ENCODE measurements at places on chromosomes 4 and X.

DNA sequence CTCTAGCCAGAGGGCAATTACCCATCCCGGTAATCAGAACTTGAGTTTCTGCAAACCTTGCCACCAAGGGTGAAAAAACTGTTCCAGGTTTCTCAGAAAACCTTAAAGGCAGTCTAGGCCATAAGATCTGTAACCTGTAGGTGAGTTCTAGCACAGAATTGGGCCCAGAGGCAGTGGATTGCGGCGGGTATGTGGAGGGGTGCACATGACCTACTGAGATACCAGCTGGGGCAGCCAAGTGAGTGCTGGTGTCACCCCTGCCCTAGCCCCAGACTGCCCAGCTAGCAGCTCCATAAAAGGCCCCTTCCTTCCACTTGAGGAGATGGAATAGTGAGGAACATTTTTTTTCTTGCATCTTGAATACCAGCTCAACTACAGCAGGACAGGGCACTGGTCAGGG, 176.7 kb downstream of the SMARCA1 start:
- DNase-seq: no peak
- H3K27me3 ChIP-seq: no peaks in the 10 kb centered on the region
- H3K4me1 ChIP-seq: no peaks in the 10 kb centered on the region
- H3K36me3 ChIP-seq: no peaks in the 10 kb centered on the region

GRCh38 chr4:754221-755120, 48.8 kb downstream of the PCGF3 start:
- no peak for DNase-seq
- H3K27ac ChIP-seq: no peak overlapping the region
- peaks cover 1% of the 10 kb centered on the region for H3K36me3 ChIP-seq
- H3K4me1 ChIP-seq: no peaks in the 10 kb centered on the region
- no peaks in the 10 kb centered on the region for H3K27me3 ChIP-seq

- H3K4me1 ChIP-seq: no peaks in the 10 kb centered on the region
- no peak overlapping the region for H3K27ac ChIP-seq
- DNase-seq: no peak
- H3K4me3 ChIP-seq: no peak overlapping the region
- no peaks in the 10 kb centered on the region for H3K27me3 ChIP-seq
Observed at GRCh38 chr4:61397174-61397573, 197.0 kb downstream of the ADGRL3 start.

DNA sequence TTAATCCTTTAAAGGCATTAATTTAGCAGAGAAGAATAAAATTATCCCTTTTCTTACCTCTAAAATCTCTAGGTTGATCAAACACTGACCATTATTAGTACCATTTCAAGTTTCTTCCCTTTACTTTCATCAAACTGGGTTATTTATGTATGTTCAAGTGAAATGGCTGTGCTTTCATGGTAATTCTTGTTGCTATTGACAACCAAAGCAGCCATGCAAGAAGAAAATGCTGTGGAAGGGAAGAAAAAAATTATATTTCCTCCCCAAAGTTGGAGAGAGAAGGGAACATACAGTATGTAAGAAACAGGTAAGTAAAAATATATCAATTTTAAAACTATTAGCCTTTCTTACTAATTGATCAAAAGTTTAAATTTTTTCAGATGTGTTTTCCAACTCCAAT, 16.2 kb downstream of the NPNT start:
- no peaks in the 10 kb centered on the region for H3K36me3 ChIP-seq
- DNase-seq: no peak
- no peaks in the 10 kb centered on the region for H3K27me3 ChIP-seq
- no peak overlapping the region for H3K27ac ChIP-seq

DNA sequence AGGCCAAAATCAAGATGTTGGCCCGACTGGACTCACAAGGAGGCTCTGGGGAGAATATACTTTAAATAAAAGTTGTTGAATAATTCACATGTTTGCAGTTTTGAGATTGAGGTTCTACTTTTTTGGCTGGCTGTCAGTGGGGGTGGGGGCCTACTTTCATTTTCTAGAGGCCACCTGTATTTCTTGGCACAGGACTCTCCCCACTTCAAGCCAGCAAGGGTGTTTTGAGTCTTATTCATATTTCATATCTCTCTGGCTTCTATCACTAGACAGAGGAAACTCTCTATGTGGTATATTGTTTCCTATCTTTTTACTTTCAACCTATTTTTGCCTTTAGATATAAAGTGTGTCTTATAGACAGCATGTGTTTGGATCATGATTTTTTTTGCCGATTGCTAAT, 266.4 kb downstream of the PRR32 start:
- no peak overlapping the region for H3K27ac ChIP-seq
- H3K4me1 ChIP-seq: no peaks in the 10 kb centered on the region
- no peaks in the 10 kb centered on the region for H3K27me3 ChIP-seq
- no peak overlapping the region for H3K4me3 ChIP-seq
- no peaks in the 10 kb centered on the region for H3K36me3 ChIP-seq

DNA sequence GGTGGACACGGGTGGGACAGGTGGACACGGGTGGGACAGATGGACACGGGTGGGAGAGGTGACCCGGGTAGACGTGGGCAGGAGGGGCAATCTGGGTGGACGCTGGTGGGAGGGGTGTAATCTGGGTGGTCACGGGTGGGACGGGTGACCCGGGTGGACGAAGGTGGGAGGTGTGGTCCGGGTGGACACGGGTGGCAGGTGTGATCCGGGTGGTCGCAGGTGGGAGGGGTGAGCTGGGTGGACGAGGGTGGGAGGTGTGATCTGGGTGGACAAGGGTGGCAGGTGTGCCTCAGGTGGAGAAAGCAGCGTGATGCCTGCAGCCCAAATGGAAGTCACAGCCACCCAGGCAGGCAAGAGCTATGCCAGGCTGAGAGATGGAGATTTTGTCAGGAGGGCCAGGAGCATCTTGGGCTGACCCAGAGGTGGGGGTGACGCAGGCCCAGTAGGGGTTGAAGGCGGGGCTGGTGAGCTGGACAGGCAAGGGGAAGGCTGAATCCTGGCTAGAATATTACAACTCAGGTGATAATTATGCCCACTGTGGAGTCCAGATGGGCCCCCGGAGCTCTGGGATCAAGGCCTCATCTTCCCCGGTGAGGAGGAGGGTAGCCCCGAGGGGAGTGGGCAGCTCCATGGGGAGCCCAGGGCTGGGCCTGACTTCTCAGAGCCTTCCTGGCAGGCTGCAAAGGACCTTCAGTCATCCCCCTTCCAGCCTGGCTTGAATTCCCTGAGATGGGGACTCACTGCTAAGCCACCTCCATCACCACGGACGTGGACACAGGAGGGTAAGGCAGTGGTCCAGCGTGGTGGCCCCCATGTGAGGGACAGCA, 100.0 kb downstream of the ADRA2C start:
- peaks cover 7% of the 10 kb centered on the region for H3K4me1 ChIP-seq
- DNase-seq: no peak
- peaks cover 13% of the 10 kb centered on the region for H3K27me3 ChIP-seq
- peaks cover 2% of the 10 kb centered on the region for H3K36me3 ChIP-seq
- no peak overlapping the region for H3K4me3 ChIP-seq
- H3K27ac ChIP-seq: no peak overlapping the region

DNA sequence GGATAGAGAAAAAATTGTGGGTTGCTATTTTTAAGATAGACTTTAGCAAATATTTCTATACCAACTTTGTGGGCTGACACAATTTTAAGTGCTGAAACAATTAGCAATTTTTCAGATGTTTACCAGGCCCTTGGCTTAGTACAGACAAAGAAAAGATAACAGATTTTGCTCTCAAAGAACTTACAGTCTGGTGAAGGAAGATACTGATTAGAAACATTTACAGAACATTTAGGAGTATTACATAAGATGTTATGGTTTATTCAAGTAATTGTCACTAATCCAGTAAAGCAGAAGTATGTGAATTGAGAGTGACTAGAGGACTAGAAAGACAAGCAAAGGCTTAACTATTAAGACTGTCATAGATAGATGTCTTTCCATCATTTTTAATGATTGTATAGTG, 35.3 kb upstream of the NDUFC1 start:
- H3K36me3 ChIP-seq: peaks cover 26% of the 10 kb centered on the region
- no peak overlapping the region for H3K4me3 ChIP-seq
- no peaks in the 10 kb centered on the region for H3K27me3 ChIP-seq
- H3K4me1 ChIP-seq: peaks cover 10% of the 10 kb centered on the region
- H3K27ac ChIP-seq: peak overlapping the region; percentile 73

DNA sequence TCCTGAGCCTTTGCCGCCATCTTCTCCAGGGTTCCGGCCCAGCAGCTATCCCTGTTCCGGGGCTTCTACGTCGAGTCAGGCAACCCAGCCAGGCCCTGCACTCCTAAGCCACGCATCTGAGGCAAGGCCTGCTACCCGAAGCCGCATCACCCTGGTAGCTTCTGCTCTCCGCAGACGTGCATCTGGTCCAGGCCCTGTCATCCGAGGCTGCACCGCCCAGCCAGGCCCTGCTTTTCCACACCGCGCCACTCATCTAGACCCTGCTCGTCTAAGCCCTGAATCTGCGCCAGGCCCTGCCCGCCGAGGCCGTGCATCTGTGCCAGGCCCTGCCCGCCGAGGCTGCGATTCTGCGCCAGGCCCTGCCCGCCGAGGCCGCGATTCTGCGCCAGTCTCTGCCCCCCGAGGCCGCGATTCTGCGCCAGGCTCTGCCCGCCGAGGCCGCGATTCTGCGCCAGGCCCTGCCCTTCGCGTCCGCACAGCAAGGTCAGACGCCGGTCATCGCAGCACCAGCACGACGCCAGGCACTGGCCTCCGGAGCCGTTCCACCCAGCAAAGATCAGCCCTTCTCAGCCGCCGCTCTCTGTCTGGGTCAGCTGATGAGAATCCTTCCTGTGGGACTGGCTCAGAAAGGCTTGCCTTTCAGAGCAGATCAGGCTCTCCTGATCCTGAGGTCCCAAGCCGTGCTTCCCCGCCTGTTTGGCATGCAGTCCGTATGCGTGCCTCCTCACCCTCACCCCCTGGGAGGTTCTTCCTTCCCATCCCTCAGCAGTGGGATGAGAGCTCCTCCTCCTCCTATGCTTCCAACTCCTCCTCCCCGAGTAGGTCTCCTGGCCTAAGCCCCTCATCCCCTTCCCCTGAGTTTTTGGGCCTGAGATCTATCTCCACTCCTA, 75.1 kb downstream of the NUDT10 start:
- peaks cover 6% of the 10 kb centered on the region for H3K27me3 ChIP-seq
- H3K36me3 ChIP-seq: no peaks in the 10 kb centered on the region
- DNase-seq: no peak
- no peak overlapping the region for H3K27ac ChIP-seq
- no peak overlapping the region for H3K4me3 ChIP-seq
- H3K4me1 ChIP-seq: no peaks in the 10 kb centered on the region

DNA sequence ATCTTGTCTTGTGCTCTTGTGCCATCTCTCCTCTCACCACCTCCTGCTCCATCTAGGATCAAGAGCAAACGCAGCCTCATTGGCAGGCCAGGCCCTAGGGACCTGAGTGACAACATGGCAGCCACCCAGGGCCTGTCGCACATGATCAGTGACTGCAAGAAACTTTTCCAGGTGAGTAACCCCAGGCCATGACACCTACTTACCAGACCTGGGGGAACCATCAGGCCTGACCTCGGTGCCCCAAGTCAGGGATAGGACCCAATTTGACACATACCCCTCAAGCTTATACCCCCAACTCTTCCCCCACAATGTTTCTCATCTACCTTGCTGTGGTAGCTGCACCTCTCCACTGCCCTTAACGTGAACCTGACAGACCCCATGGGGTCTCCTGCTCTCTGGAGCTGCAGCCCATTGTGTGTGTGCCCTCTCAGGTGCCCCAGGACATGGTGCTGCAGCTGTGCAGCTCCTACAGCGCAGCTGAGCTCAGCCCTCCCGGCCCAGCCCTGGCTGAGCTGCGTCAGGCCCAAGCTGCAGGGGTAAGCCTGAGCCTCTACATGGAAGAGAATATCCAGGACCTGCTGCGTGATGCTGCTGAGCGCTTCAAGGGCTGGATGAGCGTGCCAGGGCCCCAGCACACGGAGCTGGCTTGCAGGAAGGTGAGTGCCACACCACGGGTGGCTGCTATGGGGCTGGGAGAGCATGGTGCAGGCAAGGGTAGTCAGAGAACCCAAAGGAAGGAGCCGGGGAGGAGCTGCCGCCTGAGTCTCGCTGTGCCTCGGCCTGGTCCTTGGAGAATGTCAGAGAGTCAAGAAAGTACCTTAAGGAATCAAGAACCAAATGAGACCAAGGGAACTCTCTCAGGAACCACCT, 74.8 kb downstream of the STARD8 start:
- no peak overlapping the region for H3K27ac ChIP-seq
- H3K36me3 ChIP-seq: no peaks in the 10 kb centered on the region
- peaks cover 9% of the 10 kb centered on the region for H3K27me3 ChIP-seq
- DNase-seq: no peak

GRCh38 chr4:168886351-168886750, 123.7 kb downstream of the CBR4 start:
- H3K4me3 ChIP-seq: no peak overlapping the region
- H3K27ac ChIP-seq: no peak overlapping the region
- peaks cover 13% of the 10 kb centered on the region for H3K4me1 ChIP-seq
- DNase-seq: no peak
- peaks cover 10% of the 10 kb centered on the region for H3K27me3 ChIP-seq
- H3K36me3 ChIP-seq: peaks cover under 1% of the 10 kb centered on the region

GRCh38 chr4:144579411-144580030, 66.4 kb upstream of the HHIP start:
- no peak overlapping the region for H3K4me3 ChIP-seq
- no peak overlapping the region for H3K27ac ChIP-seq
- DNase-seq: no peak
- H3K36me3 ChIP-seq: no peaks in the 10 kb centered on the region
- no peaks in the 10 kb centered on the region for H3K27me3 ChIP-seq
- no peaks in the 10 kb centered on the region for H3K4me1 ChIP-seq

DNA sequence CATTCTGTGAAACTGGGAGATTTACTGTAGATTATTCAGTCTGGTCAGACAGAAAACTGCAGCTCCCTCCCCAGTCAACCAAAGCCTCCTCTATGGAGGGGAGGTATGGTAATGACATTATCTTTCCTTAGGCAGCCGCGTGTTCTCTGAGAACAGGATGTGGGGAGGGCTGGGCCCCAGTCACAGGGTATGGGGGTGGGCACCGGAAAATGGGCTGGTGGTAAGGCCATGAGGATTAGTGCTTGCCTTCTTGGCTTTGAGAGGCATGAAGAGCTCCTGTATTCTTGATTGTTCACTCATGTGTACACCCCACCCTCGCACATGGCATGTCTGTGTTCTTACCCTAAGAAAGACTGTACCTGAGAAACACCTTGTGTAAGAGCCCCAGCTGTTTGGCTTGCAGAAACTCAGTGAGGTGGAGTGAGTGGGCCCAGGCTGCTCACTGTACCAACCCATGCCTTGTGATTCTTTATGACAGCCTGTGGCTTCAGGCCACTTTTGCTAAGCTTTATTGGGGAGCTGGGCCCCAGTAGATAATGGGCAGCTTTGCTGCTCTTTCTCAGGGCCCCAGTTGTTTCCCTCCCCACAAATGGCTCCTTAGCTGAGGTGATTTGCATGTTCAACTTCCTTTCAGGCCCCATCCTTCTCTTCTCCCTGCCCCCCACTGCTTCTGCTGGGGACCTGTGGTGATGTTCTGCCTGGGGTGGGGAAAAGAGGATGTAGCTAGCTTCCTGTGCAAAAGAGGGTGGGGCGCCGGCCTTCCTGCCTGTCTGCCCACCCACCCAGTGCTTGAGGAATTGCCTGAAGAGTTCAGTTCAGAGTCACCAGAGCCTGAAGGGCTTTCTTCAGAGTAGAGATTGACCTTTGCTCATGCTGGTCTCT, 30.7 kb downstream of the MSN start:
- DNase-seq: peak; percentile 87
- peaks cover 100% of the 10 kb centered on the region for H3K4me1 ChIP-seq
- H3K27ac ChIP-seq: peak overlapping the region; percentile 97
- H3K36me3 ChIP-seq: peaks cover 5% of the 10 kb centered on the region
- H3K4me3 ChIP-seq: peak overlapping the region; percentile 84
